ENCODE measurements at places on chromosomes 1 and 21.
A peak's percentile ranks its signal among the peaks of the same experiment; 100 is the strongest.

DNA sequence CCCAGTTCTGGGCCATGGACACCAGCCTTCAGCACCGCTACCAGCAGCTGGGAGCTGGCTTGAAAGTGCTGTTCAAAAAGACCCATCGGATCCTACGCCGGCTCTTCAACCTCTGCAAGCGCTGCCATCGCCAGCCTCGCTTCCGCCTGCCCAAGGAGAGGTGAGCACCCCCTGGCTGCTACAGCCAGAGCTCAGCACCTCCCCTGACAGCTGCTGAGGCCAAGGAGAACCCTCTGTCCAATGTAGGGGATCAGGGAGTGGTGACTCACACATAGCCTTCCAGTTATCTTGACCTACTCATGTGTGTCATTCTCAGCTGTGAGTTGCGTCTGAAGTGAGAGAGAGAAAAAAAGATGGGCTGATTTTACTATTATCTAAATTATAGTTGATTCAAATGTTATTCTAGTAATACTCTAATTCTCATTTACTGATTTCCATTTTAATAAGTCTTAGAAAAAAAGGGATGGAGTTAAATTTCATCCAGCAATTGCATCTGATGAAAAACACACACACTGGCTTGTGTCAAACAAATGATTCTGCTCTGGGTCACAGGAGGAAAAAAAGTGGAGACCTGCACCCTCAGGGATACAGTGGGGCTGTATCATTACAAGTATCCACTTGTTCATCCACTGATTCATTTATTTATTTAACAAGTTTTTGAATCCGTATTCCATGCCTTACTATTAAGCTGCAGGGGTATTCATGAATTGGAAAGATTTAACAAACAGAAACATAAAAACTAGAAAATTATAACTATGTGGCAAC, 108.0 kb downstream of the BRINP2 start:
- no peak for DNase-seq

- no peak for DNase-seq
Measured at GRCh38 chr1:39080831-39081270, 54.7 kb downstream of the NDUFS5 start.

DNA sequence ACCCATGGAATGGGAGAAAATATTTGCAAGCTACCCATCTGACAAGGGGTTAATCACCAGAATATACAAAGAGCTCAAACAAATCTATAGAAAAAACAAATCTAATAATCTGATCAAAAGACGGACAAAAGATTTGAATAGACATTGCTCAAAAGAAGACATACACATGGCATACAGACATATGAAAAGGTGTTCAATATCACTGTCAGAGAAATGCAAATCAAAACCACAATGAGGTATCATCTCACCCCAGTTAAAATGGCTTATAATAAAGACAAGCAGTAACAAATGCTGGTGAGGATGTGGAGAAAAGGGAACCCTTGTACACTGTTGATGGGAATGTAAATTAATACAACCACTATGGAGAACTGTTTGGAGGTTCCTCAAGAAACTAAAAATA, 600.9 kb downstream of the SMYD3 start:
- no peak for DNase-seq

GRCh38 chr21:34110594-34111202, 37.3 kb downstream of the MRPS6 start:
- no peak for DNase-seq

DNA sequence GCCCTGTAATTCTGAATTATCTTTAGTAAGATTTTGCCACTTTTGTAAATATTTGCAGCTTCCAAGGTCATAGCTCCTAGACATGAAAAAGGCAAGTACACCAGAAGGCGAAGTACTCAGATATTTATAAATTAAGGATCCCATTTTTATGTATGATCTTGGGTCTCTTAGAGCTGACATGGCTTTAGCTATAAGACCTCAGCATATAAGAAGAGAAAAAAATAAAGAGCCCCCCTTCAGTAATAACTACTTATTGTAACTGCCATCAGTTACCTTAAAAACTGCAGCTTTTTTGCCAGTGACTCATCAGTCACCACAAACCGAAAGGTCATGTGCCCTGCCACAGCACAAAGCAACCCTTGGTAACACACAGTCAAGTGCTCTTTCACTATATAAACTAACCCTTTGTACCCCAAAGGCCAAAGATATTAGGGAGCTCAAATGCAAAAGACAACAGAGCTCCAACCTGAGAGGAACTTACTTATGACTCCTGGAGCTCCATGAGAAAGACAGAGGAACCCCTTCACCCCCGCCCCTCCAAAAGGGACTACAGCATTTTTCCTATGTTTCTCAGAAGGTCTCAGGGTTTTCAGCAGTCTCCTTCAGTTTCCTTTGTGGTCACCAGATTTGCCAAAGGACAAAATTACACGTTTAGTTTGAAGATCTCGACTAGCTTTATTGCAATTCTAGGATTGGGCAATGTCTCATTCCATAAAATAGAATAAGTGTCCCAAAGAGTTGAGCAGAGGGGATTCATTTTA, 219.8 kb upstream of the DUSP10 start:
- DNase-seq = peak; percentile 23
